ENCODE measurements at places on chromosomes 1 and 21.

GRCh38 chr1:223031733-223032601, 111.1 kb downstream of the TLR5 start:
- peak; percentile 33 for DNase-seq

DNA sequence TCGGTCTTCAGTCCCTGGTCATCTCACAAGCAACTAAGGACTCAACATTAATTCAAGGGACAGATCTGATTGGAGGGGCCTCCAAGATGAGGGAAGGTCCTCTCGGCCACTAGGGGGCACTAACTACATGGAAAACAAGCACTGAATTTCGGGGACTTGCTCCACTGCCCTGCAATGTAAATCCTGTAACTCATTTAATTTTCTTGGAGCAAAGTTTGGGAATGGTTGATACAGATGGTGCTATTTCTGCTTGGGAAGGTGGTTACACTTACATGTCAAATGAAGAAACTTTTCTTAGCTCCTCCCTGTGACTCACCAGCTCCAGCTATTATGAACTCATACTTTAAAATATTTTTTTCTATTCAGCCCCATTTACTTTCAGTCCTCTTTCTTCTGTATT, 97.4 kb upstream of the KCNJ15 start:
- DNase-seq, result peak; percentile 75

DNA sequence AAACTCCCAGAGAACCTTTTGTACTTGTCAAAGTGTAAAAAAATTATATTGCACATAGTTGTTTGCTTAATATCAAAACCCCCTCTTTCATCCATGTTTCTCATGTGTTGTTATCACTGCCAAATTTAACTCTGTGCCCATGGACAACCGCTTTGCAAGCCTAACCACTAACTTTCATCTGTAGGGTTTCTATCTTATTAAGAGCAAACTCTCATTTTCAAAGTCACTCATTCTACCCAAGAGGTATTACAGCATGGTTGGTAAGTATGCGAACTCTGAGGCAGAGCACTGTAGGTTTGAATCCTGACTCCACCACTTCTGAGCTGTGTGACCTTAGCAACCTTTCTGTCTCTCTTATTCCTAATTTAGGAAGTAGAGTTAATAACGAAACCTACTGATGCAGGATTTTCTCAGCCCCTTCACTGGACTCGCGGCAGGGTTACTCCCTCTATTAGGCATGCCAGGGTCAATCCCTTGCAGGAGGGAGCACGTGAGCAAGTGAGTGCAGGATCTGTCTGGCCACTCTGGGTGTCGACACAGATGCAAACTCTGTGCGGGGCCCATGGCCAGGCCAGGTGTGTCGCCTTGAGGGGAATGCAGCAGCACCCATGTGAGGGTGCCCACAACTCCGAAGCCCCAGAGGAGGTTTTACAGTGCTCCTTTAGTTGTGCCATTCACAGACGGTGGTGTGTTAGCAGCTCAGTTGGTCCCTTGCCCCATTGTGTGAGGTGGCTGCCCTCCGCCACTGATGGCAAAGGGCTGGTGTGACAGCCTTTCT, 361.5 kb upstream of the ADGRL2 start:
- DNase-seq, result no peak

DNA sequence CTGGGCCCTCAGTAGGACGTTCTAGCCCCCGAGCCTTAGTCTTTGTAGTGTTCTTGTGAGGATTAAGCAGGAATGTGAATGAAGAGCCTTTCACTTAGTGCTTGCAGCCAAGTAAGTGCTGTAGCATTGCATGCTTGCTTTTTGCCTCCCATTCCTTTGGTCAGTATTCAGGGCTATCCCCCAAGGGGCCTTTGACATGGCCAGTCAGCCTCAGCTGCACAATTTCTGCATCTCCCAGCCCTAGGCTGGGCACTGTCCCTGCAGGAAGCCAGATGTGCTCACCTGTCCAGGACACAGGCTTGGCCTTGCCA, 30.5 kb downstream of the SOX13 start:
- DNase-seq, result no peak

GRCh38 chr1:181784039-181784683, 277.4 kb downstream of the ZNF648 start:
- DNase-seq, result peak; percentile 79

- peak; percentile 13 for DNase-seq
Measured at GRCh38 chr1:52904927-52905698, 16.4 kb downstream of the ECHDC2 start.

GRCh38 chr1:6638226-6638625, 13.6 kb downstream of the THAP3 start:
- no peak for DNase-seq

DNA sequence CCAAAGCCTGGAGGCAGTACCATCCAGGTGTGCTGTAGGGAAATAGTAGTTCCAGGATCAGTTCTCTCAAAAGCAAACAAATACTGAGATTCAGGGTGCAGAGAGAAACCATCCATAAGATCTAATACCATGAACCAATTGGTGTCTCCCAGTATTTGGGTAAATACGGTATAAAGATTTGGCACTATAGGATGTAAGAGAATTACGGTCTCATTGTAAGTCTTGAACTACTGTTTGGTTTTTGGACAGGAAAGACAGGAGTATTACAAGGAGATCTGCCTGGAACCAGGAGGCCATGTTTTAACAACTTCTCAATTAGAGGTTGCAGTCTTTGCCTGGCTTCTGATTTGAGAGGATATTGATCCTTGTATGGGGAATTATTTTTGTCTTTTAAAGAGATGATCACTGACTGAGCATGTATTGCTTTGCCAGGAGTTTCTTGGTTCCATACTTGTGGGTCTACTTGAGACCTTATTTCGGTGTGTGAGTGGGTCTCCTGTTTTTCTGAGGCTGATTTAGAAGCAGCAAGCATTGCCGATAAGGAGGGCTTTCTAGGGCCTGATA, 10.2 kb downstream of the AADACL4 start:
- DNase-seq, result peak; percentile 2

DNA sequence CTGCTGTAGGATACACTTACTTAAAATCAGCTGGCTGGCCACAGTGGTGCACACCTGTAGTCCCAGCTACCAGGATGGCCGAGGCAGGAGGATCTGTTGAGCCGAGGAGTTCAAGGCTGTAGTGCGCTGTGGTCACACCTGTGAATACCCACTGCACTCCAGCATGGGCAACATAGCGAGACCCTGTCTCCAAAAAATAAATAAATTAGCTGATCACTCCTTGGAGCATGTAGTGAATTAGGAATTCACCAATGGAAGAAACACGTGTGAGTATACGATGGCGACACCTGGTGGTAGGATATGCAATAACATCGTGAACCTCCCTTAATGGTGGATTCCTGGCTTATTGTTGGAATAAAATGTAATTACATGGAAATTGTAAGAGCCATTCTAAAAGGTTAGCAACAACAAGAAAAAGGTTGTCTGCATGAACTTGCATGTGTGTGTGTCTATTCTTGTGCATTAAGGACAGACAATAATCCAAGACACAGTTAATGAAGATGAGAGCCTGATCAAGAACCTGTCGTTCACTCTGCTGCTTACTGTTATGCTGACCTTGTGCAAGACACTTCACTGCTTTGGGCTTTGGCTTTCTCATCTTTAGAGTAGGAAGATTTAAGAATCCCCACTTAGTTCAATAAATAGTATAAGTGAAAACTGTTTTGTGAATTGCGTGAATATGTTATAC, 38.6 kb upstream of the COX20 start:
- peak; percentile 72 for DNase-seq

GRCh38 chr1:30720271-30721223, 2.8 kb downstream of the MATN1 start:
- no peak for DNase-seq

DNA sequence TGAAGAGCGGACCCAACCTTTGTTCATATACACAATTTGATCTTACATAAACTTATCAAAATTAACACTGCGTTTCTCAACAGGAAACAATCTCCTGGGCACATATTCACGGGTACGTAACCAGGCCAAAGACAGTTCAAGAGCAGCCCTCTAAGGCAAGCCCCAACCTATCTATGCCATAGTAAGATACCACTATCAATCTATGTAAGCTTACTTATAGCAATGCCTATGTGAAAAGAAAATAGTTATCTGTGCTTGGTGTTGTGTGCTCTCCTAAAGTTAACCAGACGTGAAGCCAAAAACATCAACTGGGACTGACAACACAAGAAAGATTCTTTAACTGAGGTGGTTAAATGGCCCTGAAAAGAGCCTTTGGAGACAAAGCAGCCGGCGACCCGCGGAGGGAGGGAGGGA, 49.4 kb upstream of the BOLA1 start:
- peak; percentile 19 for DNase-seq

- DNase-seq, result no peak
Measured at GRCh38 chr1:29519788-29520110, 283.4 kb downstream of the PTPRU start.

DNA sequence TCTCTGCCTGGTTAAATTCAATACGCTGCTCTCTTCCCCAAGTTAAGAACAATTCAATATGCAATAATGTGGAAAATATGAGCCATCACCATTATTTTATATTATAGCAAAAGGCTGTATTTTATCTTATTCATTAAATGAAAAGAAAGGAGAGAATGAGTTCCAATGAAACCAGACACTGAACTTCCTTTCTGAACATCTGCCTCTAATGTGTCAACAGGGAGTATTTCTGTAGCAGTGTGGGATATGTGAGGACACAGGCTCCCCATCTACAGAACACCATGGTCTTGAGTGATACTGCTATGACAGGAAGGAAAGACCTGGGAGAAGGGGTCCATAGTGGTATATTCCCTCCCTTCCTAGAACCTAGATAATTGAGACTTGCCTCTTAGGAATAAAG, 46.3 kb downstream of the CASQ2 start:
- no peak for DNase-seq

DNA sequence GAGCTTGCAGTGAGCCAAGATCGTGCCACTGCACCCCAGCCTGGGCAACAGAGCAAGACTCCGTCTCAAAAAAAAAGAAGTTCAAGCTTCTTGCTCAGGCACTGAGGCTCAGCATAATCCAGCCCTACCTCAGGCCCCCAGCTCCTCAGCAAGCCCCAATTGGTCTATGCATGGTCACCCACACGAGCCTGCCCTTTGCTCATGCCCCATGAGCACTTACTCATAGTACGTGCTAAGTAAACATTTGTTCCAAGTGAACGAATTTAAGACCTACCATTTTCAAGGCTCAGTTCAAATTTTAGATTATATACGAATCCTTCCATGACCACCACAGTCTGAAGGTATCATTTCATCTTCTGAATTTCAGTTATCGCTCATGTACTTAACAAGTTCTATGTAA, 4.3 kb downstream of the PDZK1 start:
- no peak for DNase-seq

GRCh38 chr1:80542231-80542630, 1258.5 kb upstream of the ADGRL2 start:
- DNase-seq, result peak; percentile 26

DNA sequence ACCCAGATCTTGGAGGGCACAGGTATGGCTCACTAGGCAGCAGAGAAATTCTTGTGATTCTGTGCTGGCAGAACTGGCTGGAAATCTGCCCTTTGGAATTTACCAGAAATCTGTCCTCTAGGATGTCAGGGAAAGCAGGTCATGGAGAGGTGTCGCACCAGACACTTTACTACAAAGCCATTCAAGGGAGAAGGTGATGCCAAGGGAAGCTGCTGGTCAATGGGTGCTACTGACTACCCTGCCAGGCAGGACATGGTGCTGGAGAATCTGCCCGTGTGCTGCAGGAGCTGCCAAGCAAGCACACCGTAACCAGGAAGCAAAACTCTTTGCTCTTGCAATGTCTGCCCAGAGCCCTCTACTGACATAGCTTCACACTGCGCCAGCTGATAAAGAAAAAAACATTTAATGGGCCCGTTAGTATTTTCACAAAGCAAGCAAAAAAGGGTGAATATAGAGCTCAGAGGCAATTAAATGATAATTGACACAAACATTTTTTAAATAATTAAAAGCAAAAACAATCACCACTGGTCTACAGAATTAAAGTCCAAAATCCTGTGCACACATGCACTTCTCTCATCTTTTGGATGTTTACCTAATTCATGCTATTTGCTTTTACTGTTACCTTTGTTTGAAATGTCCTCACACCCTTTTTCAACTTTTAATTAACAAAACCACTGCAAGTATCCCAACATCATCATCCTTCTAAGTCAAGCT, 7.2 kb upstream of the FBXO28 start:
- peak; percentile 66 for DNase-seq

DNA sequence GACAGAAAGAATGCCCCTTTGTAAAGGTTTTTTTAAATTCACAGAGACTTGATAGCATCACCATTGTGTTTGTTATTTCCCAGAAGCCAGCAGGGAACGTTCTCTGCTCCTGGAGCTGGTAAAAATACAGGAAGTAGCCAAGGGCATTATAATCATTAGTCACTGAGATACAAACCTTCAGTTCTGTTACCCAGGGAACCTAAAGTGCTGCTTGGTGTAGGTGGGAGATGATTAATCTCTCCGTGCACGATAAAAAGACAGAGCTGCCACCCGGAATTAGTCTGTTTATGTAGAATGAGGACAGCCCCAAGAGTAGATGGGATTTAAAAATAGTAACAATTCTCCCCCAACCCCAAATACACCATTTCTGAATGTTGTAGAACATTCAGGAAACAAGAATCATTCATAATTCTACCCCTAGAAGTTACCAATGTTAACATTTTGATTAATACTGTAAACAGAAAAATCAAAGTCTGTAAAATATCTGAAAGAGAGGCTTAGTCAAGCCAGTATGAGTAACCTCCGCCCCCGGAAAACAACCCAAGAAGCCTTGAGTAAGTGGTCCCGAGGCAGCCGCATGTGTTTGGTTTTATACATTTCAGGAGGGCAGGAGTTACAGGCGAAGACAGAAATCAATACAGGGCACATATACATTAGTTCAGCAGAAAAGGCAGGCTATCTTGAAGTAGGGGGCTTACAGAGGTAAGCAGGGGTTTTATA, 45.3 kb upstream of the CTBS start:
- peak; percentile 87 for DNase-seq

- no peak for DNase-seq
Measured at GRCh38 chr1:199067483-199067882, 428.6 kb downstream of the PTPRC start.

GRCh38 chr1:162003061-162003829, 20.4 kb downstream of the OLFML2B start:
- DNase-seq, result no peak

DNA sequence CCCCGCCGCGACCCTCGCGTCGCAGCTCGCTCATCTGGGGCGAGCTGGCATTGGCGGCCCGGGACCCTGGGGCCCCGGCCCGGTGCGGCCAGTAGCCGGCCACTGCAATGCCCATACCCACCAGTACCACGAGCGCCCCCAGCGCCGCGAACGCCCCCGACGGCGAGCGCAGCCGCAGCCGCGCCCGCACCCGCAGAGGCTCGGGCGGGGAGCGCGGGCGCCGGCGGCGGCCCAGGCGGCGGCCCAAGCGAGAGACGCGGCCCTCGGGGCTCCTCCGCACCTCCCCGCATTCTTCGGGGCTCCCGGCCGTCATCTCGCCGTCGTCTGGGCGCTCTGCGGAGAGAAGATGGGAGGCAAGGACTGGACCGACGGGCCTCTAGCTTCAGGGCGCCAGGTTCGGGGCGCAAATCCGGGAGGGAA, 2.2 kb downstream of the TMEM200B start:
- no peak for DNase-seq

- DNase-seq, result no peak
Measured at GRCh38 chr1:1425753-1426495, 4.8 kb upstream of the ANKRD65 start.

- DNase-seq, result no peak
Measured at GRCh38 chr21:42565886-42566523, 52.4 kb downstream of the SLC37A1 start.

Measured in epithelial cell of esophagus (primary cell).